ENCODE measurements at places on chromosomes 12 and 14.

DNA sequence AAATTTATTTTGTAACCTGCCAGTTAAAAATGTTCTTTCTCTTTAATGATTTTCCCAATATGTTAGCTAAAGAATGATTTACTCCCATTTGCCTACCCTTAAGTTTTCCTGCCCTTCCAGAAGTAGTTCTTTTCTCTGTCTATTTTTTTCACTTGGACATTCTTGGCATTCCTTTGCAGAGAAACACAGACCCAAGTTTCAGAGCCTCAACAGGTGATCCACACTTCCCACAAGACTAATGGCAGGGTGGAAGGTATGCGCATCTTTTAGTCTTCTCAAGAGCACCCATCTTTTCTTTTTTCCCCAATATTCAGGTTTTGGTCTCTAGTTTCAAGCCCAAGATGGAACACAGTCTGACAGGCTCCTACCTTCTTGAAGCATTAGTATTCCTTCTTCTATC, 420.7 kb downstream of the ADAMTS20 start:
- DNase-seq: no peak

- DNase-seq: no peak
These were observed 305.5 kb upstream of the FKBP4 start for GRCh38 chr12:2489275-2489674.

DNA sequence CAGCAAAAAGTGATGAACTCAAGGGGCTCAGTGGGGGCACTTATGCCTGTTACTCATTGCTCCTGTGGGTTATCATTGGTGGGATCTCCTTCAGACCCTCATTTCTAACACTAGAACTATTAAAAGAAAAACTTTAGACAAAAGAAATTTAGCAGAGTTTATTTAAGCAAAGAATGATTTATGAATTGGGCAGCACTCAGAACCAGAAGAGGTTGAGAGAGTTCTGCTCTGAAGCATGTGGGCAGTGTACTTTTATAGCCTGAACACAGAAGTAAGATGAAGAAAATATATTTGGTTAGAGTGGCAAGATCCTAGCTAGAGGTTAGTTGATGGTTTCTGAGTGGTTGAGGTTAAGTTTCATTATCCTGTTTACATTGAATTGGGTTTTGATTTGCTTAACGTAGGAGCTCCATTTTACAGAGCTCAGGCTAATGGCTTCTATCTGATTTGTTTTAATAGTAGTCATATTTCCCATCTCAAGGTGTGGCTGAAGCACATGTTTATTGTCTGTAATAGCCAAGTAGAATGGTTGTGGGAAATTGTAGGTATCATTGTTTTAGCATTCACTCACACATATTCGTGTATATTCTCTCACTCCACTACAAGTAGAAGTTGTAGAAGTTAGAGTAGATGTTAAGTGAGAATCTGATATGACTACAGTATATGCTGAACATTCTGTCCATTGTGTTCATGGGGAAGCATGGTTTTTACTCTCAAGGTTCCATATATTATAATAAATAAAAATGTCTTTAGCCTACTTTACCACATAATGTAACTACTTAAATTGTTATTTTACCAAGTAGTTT, 27.6 kb downstream of the LEMD3 start:
- DNase-seq: no peak

- DNase-seq: no peak
These were observed 4.9 kb upstream of the MRPL52 start for GRCh38 chr14:22824711-22825359.
